ENCODE measurements at places on chromosomes 7 and 10.
A peak's percentile ranks its signal among the peaks of the same experiment; 100 is the strongest.

DNA sequence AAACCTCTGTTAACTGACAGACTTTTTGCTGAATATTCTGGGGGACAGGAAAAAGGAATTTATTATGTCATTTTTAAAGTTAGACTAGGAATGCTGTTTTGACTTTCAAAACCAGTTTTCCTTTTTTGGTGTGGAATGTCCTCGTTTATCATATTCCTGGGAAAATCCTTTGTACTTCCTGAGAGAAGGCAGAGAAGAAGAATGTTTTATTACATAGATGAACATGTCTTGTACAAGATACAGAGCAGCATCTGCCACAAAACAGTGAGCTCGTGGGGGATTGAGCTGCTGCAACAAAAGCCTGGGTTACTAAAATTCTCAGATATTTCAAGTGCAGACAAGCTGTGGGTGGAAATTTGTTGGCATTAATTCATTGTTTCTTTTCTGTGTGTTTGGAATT, 20.2 kb downstream of the MCU start:
- DNase-seq, result no peak

DNA sequence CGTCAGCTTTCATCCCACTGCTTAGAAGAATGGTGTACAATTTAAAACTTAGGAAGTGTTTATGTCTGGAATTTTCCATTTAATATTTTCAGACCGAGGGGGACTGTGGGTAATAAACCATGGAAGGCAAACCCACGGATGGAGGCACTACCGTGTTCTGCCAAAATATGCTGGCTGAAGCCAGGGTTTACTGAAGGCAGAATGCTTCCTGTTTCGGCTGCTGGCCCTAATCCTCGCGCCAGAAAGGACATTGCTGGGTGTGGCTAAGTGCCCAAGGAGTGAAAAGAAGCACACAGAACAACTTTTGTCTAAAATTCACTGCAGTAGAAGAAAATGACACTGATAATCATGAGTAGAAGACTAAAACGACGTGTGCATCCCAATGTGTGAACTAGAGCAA, 32.3 kb downstream of the PITRM1 start:
- DNase-seq, result no peak

DNA sequence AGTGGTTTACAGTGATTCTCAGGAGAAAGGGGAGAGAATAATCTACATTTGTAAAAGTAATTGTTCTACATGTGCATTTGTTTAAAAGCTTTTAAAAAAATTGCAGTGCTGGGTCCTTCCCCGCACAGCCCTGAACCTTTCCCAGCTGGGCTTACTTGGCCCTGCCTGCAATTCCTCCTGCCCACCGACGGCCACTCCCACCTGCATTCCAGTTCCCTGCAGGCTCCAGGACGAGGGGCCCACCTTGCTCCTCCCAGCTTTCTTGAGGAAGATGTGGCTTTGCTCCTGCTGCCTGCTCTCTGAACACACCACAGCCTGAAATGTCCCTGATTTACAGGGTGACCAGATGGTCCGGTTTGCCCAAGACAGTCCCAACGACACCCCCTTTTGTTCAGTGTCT, 222.7 kb downstream of the PRPF18 start:
- DNase-seq, result no peak

GRCh38 chr7:16129431-16130110, 291.8 kb downstream of the CRPPA start:
- no peak for DNase-seq

DNA sequence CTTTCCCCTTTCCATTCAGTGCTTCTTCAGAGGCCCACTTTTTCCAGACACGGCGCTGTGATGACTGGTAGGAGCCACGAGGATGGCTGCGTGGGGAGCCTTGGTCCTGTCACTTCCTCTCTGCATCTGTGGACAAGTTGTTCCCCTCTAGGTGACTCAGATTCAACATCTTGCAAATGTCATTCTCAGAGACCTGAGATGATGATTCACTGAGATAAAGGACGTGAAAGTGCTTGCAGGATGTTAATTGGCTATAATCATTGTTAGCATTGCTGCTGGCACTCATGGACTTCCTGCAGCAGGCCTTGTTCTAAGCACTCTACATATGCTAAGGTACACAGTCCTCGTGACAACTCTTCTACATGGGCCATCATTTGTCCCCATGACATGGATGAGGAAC, 489.8 kb upstream of the ZMIZ1 start:
- DNase-seq, result peak; percentile 7

DNA sequence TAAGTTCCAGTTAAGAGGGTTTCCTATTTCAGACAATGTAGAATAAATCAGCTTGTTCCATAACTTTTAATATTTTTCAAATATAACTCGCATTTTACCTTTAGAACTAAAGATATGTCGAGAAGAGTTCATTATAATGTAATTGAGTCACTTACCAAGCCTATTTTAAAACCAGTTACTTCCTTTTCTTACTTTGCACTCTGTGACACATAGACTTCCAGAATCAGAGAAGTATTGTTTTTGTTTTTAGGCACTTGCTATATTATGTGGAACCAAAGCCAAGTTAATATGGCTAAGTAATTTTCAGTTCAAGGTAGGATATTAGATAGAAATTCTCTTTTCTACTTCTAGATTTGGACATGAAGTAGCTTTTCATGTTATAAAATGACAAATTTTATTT, 182.7 kb upstream of the PRPS1L1 start:
- no peak for DNase-seq

DNA sequence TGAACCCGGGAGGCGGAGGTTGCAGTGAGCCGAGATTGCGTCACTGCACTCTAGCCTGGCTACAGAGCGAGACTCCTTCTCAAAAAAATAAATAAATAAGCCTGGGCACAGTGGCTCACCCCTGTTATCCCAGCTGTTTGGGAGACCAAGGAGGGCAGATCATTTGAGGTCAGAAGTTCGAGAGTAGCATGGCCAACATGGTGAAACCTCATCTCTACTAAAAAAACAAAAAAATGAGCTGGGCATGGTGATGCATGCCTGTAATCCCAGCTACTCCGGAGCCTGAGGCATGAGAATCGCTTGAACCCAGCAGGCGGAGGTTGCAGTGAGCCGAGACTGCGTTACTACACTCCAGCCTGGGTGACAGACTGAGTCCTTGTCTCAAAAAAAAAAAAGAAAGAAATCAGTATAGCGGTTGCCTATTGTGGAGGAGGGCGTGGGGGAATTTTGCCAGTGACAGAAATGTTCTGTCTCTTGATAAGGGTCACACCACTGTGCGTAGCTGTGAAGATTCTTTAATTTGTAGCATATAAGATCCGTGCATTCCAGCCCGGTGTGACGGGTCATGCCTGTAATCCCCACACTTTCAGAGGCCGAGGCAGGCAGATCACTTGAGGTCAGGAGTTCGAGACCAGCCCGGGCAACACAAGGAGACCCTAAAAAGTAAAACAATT, 17.9 kb upstream of the EIF3B start:
- no peak for DNase-seq

GRCh38 chr7:45898222-45898621, 9.9 kb downstream of the IGFBP1 start:
- no peak for DNase-seq

DNA sequence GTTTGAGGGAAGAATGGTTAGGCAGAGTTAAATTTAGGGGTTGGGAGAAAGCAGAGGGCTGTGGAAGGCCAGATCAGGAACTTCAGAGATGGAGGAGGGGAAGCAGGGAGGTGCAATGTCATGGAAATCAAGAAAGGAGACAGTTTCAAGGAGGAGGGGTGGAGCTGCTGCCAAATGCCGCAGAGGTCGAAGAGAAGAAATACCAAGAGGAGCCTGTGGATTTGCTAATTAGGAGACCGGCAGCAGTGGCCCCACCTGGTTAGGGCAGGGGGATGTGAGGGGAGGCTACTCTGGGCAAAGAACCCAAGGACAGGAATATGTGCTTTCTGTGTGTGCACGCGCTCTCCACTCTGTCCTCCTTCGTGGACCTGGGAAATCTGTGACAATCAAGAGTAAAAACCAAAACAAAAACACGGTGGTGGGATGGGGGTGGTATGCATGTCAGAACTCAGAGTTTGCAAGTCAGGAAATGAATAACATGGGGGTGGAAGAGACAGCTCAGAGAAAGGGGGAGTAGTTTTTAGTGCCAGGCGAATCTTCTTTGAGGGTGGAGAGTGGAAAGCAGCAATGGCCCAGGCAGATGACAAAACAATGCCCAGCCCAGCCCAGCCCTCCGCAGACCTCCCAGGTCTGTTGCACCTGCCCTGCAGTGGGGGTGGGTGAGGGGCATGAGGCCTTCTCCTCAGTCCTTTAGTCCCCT, 102.9 kb upstream of the PAX2 start:
- no peak for DNase-seq

DNA sequence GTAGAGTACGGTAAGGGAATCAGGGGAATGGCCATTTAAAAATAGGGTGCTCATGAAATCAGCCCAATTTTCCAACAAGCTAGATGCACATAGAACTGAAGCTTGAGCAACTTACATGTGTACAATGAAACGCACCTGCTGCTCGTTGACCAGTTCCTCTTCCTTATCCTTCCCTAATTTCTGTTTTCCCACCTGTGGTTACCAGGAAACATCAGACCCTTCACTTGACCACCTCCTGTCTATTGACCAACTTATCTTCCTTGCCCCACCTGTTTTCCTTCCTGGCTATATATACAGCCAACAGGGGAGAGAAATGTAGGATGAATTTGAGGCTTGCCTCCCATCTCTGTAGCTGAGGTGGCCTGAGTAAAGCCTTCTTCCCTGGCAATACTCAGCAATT, 37.8 kb upstream of the RAPGEF5 start:
- DNase-seq, result no peak

GRCh38 chr7:151186640-151187408, at the start of gene ASB10:
ASB10 (minus strand) TSS chr7:151187250; CDS start chr7:151187130, 120 bp downstream.
- no peak for DNase-seq

Measured in stimulated activated CD4-positive, alpha-beta T cell treated with anti-CD3 and anti-CD28 coated beads, Interleukin-1b, Interleukin-23, amount 100 ng/mL, for 1 hour (primary cell).